ACHN (cell line): ENCODE measurements at places on chromosomes 12 and 14.

- DNase-seq, result no peak
These were observed 50.9 kb downstream of the CHGA start for GRCh38 chr14:92973798-92974372.

DNA sequence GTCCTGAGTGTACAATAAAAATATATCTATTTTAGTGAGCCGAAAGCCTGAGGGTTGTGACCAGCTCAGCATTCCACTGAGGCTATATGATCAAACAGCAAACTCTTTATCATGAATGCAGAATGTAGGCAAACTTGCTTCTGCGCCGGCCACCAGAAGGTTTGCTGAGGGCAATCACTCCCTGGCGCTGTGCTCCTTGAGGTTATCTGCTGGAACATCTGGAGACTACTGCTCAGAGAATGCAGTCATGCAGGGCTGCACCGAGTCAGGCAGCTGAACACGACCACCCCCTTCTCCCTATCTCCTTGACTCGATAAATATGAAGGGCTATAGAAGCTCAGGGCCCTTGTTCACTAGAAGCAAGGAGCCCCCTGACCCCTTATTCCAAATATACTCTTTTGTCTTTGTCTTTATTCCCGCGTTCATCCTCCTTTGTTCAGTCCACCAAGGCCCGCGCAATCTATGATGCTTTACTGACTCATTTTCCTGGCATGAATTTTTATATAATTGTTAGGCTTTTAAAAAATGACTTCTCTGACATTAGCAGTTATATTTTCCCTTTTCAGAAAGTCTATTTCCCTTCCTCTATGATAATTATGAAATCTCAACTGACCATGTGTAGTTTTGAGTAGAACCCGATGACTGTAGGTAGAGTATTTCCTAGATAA is 1089.3 kb downstream of the SLC16A7 start:
- no peak for DNase-seq

DNA sequence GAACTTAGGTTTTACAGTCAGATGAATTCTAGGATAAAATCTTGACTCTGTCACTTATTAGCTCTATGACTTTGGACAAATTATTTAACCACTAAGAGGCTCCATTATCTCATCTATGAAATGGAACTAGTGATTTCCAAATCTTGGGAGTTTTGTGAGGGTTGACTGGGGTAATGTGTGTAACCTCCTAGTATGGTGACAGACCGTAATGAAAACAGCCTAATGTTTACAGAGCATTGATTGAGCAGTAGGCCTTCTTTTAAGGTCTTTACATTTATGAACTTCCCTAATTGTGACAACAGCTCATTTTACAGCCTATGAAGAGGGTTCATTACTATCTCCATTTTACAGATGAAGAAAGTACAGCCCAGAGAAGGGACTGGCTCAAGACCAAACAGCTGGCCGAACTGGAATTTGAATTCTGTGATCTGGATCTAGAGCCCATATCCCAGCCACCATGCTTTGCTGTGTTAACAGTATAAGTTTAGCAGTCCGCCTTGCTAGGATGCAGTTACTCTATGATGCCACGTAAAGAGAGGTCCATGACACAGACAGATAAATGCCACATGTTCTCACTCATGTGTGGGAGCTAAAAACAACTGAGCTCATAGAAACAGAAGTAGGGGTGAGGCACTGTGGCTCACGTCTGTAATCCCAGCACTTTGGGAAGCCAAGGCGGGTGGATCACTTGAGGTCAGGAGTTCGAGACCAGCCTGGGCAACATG is 9.1 kb upstream of the FBXL14 start:
- DNase-seq, result no peak

GRCh38 chr12:73892201-73892600 is 645.4 kb upstream of the ATXN7L3B start:
- DNase-seq, result peak; percentile 51

DNA sequence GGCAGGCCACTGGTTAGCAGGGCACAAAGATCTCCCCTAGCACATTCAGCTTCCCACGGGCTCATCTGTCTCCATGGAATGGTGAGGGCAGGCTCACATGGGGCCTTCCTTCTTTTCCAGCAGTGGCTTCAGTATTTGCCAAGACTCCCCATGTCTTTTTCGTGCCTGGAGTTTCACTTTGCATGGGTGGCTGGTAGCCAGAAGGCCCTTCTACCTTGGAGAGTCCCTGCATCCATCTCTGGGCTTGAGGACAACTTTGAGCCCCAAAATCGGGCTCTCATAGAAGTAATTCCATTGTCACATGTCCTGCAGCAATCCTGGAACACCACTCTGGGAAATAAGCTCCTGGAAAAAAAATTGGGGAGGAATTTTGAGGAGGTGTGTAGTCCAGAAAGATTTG is 42.1 kb downstream of the NFKBIA start:
- DNase-seq, result no peak

- DNase-seq, result no peak
These were observed 95.4 kb downstream of the HELB start for GRCh38 chr12:66397574-66398290.

DNA sequence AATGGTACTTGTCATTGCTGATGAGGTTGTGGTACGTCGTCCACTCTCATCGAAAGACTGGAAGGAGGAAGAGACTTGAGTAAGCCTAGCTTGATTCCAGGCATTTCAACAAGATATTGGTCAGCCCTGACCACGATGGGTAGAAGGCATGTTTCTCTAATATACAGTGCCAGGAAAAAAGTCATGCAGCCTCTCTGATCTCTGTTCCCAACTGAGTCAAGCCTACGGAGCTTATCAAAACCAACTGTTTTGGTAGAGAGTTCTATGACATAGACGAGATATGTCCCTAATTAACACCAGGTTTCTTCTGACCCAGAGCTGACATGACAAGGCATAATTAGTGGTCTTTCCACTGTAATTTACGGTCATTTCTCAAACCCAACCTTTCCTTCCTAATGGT is 58.5 kb downstream of the NIN start:
- DNase-seq, result no peak

GRCh38 chr14:68711561-68712309 is 81.1 kb downstream of the ZFP36L1 start:
- no peak for DNase-seq

- DNase-seq, result peak; percentile 81
These were observed 5.8 kb downstream of the TMEM253 start for GRCh38 chr14:21106498-21107282.

- no peak for DNase-seq
These were observed 16.4 kb downstream of the RNASE2 start for GRCh38 chr14:20971705-20972021.

GRCh38 chr12:30447061-30447750 is 248.5 kb downstream of the IPO8 start:
- DNase-seq, result no peak

- peak; percentile 72 for DNase-seq
These were observed 5.7 kb upstream of the SLC35F4 start for GRCh38 chr14:57871459-57872080.

DNA sequence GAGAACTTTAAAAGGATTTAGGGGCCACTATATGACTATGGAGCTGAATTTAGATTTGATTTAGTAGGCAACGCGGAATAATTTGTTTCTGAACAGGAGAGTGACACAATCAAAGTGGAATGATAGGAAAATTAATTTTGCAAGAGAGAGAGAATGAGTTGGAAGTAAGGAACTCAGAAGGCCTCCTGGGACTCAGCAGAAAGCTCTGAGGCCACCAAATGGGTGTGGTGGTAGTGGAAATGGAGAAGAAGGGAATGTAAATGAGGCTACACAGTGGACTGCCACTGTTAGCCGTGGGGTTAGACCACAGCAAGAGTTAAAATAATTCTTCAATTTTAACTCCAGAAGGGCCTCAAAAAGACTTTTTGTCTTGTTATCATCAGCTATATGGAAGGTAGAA is 102.7 kb downstream of the LRRK2 start:
- no peak for DNase-seq

- DNase-seq, result no peak
These were observed 37.5 kb downstream of the ZFHX2 start for GRCh38 chr14:23513818-23514643.

DNA sequence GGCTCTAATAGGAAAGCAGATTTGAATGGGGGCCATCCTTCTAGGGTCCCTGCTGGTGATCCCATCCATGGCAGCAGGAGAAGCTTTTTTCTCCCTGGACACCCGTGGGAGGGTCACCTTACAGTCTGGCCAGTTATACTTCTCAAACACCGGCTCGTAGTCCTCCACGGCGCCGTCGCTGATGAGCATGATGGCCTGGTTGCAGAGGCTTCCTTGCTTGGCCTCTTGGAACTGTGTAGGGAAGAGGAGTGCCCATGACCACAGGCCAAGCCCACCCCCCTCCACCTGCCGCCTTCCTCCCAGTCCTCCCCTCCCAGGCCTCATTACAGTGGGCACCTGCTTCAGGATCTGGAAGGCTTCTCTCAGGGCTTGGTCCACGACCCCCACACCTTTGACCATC is 33.8 kb downstream of the CACNA2D4 start:
- no peak for DNase-seq

GRCh38 chr12:123938679-123939480 is 33.8 kb downstream of the CCDC92 start:
- DNase-seq, result peak; percentile 20
